Hematopoietic multipotent progenitor cell treated with erythropoietin and hydrocortisone succinate and interleukin-3 and kit ligand, for 6 days (in vitro differentiated cells): ENCODE measurements at places on chromosomes 2 and 18.

DNA sequence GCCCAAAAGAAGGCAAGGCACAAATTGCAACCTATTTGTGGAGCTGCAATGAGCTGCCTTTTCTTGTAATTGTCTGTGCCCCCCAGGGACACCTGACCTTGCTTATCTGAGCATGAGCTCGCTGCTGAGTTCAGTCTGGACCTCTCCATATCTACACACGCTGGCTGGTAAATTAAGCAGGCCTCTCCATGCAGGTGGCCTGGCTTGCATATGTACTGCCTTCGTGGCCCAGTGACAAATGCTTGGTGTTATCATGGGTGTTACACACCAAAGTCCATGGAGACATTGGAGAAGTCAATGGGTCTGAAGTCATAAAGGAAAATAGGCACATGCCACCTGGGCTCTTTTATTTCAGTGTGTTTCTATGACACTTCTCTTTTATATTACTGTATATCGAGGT, 121.2 kb downstream of the IRS1 start:
- DNase-seq, result no peak

GRCh38 chr18:58728719-58729118, 57.5 kb downstream of the MALT1 start:
- DNase-seq, result no peak

- DNase-seq, result no peak
Observed at GRCh38 chr2:170404846-170405245, 226.9 kb downstream of the MYO3B start.

GRCh38 chr2:20288642-20289340, 61.9 kb downstream of the PUM2 start:
- DNase-seq, result peak; percentile 22

GRCh38 chr18:59456657-59457056, 97.6 kb upstream of the LMAN1 start:
- DNase-seq, result no peak

DNA sequence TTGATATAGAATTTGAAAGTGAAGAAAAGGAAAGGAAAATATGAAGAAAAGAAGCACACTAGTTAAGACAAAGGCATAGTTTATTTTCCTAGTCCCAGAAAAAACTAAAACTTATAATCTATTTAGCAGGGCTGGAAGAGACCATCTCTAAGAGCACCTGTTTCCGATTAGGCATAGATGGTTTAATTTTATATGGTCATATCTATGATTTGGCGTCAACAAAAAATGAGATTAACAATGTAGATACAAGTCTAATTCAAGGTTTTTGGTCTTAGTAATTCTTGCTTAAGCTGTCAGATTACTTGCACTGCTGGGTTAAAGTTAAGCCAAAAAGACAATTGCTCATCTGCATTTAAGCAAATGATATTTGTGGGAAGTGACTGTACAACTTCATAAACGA, 502.5 kb upstream of the FSHR start:
- DNase-seq, result no peak

DNA sequence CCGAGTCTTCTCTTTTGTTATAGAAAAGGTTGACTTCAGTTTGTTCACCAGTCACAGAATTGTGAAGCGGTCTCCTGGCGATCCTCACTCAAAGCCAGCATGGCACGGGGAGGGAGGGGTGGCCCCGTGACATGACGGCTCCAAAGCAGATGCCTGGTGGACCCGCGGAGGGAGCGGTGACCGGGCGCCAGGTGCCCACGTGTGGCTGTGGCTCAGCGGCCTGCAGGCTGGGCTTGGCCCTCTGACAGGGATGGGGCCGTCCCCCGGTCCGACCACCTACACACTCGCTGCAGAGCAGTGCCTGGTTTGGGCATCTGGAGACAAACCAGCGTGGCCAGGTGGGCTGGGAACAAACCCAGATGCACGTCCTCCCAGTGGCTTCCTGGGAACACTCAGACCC, 129.1 kb upstream of the SNTG2 start:
- no peak for DNase-seq

- DNase-seq, result no peak
Observed at GRCh38 chr18:13471971-13472628, 253.5 kb downstream of the LDLRAD4 start.

GRCh38 chr2:205714789-205715720, 32.8 kb downstream of the NRP2 start:
- peak; percentile 55 for DNase-seq

DNA sequence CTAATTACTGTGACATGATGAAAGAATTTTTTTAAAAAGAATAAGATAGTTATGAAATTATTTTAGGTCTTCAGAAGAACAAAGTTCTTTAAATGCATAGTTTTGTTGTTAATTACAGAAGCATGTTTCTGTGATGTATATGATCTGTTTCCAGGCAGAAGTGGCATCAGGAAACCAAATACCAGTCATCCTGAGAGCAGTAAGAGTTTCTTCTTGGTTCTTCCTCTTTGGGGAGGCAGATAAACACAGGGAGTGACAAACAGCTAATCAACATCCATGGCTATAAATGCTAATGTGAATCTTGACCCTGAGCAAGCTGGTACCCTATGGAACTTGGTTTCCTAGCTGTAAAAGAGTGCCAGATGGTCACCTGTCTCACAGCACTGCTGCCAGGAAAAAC, 29.2 kb downstream of the WIPF1 start:
- no peak for DNase-seq

DNA sequence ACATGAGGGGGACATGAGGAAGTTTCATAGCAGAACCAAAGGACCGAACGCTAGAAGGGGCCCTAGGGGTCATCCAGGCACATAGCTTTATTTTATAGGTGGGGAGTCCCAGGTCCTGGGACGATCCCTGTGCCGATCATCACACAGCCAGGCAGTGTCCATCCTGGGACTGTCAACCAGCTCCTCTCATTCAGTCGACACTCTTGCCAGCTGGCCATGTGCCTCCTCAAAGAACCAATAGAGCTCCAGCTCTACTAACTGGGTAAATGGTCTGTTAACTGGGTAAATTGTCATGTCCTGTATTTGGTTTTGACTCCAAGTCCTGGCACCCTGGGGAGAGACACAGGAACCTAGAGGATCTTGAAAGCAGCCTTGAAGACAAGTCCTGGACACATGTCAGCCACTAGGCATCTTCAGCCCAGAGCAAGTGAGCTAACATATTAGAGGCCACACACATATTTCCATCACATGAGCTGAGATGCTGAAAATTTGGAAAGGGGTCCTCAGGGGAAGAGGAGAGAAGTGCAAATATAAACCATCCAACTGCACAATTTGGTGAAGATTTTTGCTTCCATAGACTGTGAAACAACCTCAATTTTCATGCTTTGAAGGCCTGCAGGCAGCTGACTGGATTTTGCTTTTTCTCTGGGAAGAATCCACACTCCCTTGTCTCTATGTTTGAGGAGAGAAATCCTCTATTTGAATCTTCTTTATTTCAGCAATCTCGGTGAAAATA, 361.1 kb upstream of the SLC14A2 start:
- DNase-seq, result no peak

GRCh38 chr2:143160732-143161707, 31.8 kb downstream of the ARHGAP15 start:
- no peak for DNase-seq

- DNase-seq, result no peak
Observed at GRCh38 chr2:32502941-32503340, 124.9 kb upstream of the TTC27 start.

GRCh38 chr2:110101280-110101844, 14.3 kb downstream of the MALL start:
- DNase-seq, result peak; percentile 50

DNA sequence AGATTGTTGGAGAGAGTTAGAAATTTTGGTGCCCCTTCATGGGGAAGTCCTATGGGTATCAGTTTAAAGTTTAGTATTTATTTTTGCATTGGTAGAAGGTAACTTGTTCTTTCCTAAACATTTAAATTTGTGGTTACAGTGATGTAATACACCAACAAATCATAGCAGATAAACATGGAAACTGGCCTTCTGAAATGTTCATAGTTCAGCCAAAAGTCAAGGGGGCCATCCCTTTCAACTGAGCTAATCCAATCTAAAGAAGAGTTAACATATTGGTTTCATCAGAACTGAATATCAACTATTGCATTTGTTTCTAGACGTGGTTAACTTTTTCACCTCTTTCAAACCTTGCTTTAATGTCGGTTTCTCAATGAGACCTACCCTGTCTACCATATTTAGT, 46.3 kb downstream of the PPP1R1C start:
- DNase-seq, result no peak

GRCh38 chr2:223113161-223113560, 61.2 kb downstream of the KCNE4 start:
- no peak for DNase-seq

GRCh38 chr18:11807233-11807632, 44.0 kb upstream of the CHMP1B start:
- DNase-seq, result no peak

DNA sequence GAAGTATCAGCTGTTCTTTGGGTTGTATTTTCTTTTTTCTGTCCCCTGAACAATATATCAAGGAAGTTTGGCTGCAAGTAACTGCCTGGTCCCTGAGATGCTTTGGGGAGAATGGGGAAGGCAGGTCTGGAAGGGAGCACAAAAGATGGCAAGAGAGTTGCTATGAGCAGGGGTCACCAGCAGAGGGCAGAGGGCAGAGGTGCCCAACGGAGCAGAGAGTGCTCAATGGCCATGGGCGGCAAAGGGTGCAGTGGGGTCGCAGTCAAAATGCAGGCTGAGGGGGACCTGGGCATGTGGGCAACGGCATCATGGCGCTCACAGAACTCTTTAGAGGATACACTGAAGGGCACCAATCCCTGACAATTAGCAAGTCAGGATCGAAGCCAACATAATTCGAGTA, 107.7 kb upstream of the ATP8B1 start:
- DNase-seq, result peak; percentile 45

DNA sequence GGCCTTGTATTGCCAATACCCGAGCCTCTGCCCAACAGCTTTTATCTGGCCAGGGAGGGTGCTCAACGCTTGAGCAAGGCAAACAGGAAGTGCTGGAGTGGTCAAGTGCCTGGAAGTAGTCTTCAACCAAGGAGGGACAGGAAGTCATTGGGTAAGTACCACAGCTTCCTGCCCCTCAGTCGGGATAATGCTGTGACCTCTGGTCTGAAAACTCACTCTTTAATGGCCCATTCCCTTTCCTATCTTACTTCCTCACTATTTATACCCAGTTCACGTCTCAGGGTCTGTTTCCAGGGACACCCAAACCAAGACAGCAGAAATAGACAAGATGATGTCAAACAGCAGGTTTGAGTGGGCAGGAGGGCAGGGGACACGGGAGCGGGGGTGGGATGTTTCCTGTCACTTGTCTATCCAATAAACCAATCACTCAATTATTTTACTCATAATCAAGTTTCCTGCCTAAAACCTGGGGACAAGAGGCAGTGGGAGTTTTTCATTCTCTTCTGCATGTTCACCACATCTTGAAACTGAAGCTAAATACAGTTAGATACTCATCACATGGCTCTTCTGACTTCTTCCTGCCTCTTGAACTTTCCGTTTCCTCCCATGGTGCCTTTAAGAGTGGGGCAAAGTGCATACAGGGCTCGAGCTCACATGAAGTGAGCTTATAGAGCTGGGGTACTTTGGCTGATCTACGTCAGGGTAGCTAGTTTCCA, 68.9 kb upstream of the CAB39 start:
- DNase-seq, result peak; percentile 72

DNA sequence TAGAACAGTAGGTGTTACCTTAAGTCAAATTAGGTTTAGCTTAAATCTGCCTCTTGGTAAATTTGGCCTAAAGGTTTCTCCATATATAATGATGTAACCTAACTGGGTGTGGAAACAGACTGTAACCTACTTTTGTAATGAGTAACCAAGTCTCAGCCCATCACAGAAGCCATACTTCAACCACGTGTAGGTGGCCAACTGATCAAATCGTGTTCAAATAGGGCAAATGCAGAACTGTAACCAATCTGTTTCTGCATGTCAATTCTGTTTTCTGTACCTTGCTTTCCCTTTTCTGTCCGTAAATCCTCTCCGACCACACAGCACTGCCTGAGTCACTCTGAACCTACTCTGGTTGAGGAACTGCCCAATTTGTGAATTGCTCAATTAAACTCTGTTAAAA, 34.0 kb upstream of the PLA2R1 start:
- DNase-seq, result no peak

DNA sequence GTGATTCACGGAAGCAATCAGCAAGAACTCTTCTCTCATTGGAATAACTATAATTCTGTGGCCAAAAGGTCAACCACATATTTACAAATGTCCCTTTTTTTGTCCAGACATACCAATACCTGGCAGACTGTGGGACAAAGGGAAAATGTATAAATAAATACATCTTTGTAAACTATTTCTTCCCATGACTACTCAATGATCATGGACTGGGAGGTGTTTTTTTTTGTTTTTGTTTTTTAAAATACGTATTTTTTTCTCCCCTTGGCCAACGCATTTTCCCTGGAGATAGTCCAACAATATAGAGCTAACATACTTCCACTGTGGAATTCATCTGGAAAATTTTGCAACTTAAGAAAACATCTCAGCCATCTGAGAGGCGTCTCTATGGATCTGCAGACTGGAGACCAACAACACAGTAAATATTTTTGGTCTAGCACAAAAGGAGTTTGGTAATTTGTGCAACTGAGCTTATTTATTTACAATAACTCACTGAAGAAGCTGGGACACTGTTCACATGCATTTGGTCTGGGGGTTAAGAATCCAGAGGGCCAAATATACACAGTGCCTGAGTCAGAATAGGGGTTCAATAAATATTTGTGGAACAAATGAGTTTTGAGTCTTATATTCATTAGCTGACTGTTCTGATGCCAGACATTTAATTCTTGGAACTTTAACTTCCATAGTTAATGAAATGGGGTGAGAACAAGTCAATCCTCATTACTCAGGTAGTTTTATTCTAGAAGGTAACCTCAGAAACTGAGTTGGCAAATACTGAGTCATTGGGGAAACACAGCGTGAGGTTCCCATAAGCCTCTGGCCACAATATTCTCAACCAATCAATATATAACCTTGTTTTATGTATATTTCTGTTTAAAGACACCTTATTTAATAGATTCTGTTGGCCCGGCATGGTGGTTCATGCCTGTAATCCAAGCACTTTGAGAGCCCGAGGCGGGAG, 36.2 kb downstream of the CCBE1 start:
- DNase-seq, result no peak

DNA sequence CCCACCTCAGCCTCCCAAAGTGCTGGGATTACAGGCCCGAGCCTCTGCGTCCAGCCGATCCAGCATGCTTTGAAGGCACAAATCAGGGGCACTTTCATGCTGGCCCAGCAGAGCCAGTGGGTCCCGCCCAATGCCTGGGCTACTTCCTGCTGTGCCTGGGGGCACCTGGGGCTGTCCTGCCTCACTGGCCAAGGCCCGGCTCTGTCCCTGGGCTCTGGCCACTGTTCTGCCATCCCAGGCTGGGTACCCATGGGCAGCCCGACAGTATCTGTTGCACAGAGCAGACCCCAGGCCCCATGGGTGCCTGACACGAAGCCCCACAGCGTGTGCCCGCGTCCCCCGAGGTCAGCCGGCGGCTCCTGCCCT, 6.8 kb upstream of the GAL3ST2 start:
- no peak for DNase-seq

DNA sequence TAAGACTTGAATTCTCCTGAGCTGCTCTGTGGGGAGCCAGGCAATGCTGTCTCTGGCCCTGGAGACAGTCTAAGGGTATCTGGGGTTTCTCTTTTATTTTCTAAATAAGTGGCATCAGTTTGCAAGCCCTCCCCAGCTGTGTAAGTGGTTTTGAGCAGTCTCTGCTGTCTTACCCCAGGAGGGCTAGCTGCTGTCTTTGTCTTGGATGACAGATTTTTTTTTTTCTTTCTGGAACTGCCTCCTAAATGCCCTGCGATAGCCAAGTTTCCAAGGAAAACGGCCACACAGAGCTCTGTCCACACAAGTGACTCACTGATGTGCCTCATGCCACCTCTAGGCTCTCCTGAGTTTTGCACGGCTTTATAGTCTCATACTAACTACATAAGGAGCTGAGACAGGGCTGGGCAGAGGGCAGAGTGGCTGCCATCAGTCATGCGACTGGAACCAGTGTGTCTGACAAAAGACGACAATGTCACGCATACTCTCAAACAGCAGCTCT, 37.2 kb upstream of the THOC1 start:
- DNase-seq, result no peak
